ENCODE measurements at places on chromosomes 2 and 18. TPM values are rescaled to one million over a fixed set of nuclear protein-coding genes. Genes with fewer than 3 reads are reported as not detected.

The OXER1 gene
- not detected for polyA plus RNA-seq

The AQP4 gene
- polyA plus RNA-seq, result not detected

The BARD1 gene
- 8.1 TPM for polyA plus RNA-seq

DNA sequence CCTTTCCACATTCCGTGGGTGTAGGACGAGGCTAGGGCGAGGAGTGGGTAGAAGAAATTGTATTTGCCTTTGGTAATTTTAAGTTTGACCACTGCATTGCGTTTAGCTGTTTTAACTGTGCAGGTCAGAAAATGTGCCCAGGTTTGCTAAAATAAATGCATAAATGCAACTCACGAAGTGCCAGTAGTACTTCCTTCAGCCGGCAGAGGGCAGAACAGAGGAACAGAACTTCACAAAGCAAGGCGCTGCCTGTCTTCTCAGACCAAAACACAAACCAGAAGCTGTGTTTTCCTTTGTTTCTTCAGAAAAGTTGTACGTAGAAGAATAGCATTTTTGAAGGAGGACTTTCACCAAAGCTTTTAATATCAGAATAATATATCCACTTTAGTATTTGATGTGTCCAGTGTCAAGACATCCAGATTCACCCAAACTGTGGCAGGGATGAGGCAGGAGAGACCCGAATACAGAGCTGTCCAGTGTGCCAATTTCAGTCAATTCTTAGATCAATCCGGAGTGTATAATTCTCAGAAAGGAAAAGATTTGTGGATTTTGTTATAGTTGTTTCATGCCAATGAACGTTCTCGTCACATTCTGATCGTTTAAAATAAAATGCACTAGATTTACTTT is 348.6 kb downstream of the DLGAP1 start:
- peak; percentile 69 for DNase-seq
- H3K4me1 ChIP-seq, result no peaks in the 10 kb centered on the region
- H3K27me3 ChIP-seq, result peaks cover 4% of the 10 kb centered on the region
- no peak overlapping the region for H3K27ac ChIP-seq
- H3K4me3 ChIP-seq, result peak overlapping the region; percentile 8

DNA sequence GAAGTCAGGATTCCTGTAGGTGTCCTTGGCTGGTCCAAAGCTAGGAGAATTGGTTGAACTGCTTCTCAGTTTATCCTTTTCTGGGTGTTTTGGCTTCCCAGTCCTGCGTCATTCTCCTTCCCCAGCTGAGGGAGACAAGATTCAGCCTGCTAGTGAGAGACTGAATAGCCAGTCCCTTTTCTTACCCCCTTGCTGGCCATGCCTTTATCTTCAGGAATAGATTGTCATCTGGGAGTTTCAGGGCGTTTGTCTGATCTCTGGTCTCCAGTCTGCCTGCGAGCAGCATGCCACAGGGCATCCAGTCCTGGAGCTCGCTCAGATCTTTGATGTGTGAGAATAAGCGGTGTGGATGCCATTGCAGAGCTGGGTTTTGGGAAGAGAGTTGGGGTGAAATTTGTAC is 5.8 kb downstream of the MYO1B start:
- DNase-seq, result no peak
- H3K27ac ChIP-seq, result no peak overlapping the region
- H3K4me3 ChIP-seq, result no peak overlapping the region
- 0 out of 2 replicates have a peak, but pooled peaks cover 3% of the 10 kb centered on the region for H3K36me3 ChIP-seq

GRCh38 chr2:138454761-138455160 is 46.8 kb upstream of the SPOPL start:
- no peak overlapping the region for H3K27ac ChIP-seq
- H3K4me1 ChIP-seq, result no peaks in the 10 kb centered on the region
- H3K27me3 ChIP-seq, result no peaks in the 10 kb centered on the region
- no peaks in the 10 kb centered on the region for H3K36me3 ChIP-seq
- no peak overlapping the region for H3K4me3 ChIP-seq
- DNase-seq, result no peak

DNA sequence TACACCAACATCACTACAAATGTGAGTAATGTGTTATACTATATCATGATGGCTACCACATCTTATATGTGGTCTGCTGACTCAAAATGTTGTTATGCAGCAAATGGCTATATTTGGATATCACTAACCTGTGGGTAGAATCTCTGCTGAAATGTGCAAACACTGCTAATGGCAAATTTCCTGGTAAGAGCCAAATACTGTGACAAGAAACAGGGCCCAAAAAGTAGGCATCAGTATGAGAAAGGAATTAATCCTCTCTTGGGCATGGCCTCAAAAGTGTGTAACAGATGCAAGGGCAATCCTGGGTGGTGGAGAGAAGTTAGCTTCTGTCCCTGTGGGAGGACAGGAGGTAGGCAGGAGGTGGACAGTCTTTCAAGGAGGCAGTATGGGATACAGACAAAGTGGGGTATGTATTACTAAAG is 13.3 kb downstream of the ATF2 start:
- 0 out of 2 replicates have a peak, but pooled peaks cover 8% of the 10 kb centered on the region for H3K36me3 ChIP-seq

DNA sequence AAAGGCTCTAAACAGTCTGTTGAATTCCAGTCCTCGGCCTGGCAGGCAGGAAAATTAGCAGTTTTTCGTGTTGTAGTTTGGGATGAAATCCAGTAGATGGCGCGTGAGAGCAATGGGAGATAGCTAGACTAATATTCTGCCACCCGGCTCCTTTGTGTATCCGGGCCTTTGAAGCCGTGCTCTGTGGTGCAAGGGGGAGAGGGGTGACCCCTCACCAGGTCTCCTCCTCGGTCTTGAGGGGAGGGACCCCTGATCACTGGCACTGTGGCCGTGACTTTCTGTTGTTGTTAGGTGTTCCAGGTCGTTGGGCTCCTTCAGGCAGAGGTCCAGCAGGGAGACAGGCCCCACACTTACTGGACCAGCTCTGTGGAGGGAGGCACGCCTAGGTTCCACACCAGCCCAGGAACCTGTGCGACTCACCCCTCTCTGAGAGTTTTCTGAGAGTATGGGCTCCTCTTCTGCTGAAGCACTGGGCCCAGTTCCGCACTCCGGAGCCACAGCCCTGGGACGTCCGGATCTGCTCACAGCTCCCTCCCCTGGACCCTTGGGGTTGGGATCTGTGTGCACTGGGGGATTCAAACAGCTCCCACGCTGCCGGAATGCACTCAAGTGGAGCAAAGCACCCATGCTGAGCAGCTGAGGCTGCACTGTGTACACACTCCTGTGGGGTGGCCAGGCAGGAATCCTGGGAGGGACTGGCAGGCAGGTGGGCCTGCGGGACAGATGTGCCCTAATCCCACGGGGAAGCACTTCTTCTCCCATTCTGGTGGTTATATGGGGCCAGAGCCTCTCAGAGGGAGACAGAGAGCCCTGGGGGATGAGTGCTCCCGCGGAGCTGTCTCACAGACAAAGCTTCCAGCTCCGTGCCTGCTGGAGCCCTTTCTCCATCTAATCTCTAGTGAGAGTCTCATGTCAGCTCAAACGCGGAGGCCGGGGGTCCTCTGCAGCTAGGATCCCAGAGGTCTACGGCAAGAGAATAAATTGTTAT is 8.8 kb downstream of the GKN2 start:
- no peaks in the 10 kb centered on the region for H3K36me3 ChIP-seq
- no peak overlapping the region for H3K4me3 ChIP-seq
- peak; percentile 76 for DNase-seq
- no peaks in the 10 kb centered on the region for H3K27me3 ChIP-seq
- H3K4me1 ChIP-seq, result no peaks in the 10 kb centered on the region
- no peak overlapping the region for H3K27ac ChIP-seq

- peak; percentile 43 for DNase-seq
- H3K4me3 ChIP-seq, result peak overlapping the region; percentile 39
- peaks cover 78% of the 10 kb centered on the region for H3K27me3 ChIP-seq
These were observed 7.6 kb downstream of the TBR1 start for GRCh38 chr2:161423421-161424393.

DNA sequence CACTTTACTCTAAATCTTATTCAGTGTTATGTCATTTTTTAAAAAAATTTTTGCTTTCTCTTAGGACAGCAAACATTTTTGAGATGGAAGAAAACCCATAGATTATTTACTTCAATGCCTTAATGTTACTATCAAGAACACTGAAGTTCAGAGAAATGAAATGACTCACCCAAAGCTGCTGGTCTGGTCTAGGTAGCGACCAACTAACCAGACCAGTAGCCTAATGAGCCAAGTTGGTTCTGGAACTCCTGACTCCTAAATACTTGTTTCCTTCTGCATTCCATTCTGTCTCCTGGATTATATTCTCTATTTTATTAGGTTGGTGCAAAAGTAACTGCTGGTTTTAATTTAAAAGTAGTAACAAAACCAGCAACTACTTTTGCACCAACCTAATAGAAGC is 35.4 kb downstream of the SLC8A1 start:
- DNase-seq, result no peak
- H3K36me3 ChIP-seq, result no peaks in the 10 kb centered on the region
- no peak overlapping the region for H3K4me3 ChIP-seq
- peaks cover 23% of the 10 kb centered on the region for H3K4me1 ChIP-seq
- H3K27me3 ChIP-seq, result no peaks in the 10 kb centered on the region
- H3K27ac ChIP-seq, result no peak overlapping the region

DNA sequence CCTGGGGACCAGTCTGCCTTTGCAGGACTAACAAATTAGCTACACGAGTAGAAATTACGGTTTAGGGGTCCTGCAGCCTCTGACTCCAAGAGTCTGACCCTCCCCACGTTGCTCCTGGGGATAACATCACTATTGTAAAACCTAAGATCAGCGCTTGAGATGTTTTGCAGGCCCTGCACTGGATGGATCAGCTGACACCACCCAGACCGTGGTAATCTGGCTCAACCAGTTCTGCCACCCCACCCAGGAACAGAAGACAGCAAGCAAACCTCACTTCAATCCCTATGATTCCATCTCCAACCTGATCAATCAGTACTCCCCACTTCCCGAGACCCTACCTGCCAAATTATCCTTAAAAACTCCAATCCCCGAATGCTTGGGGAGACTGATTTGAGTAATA is 31.7 kb downstream of the NGEF start:
- H3K27ac ChIP-seq, result no peak overlapping the region
- H3K4me1 ChIP-seq, result peaks cover 11% of the 10 kb centered on the region
- DNase-seq, result no peak

- H3K4me3 ChIP-seq, result no peak overlapping the region
- no peak for DNase-seq
- no peaks in the 10 kb centered on the region for H3K4me1 ChIP-seq
- H3K36me3 ChIP-seq, result no peaks in the 10 kb centered on the region
- no peaks in the 10 kb centered on the region for H3K27me3 ChIP-seq
- no peak overlapping the region for H3K27ac ChIP-seq
These were observed 119.5 kb upstream of the TLK1 start for GRCh38 chr2:171279983-171280790.
